ENCODE measurements at places on chromosomes 13 and 19.

GRCh38 chr13:79297128-79297527 lies 108.9 kb downstream of the RBM26 start:
- ATAC-seq, result no peak

DNA sequence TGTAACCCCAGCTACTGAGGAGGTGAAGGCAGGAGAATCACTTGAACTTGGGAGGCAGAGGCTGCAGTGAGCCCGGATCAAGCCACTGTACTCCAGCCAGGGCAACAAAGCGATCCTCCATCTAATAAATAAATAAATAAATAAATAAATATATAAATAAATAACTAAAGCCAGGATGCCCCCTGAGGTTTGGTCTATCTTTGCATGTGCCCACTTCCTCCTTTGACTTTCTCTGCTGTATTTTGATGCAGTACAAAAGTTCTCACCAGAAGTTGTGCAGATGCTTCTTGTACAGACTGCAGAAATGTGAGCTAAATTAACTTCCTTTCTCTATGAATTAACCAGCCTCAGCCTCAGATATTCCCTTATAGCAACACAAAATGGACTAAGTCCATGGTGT lies 6.5 kb upstream of the N4BP2L2 start:
- peak; percentile 70 for ATAC-seq

GRCh38 chr13:106570299-106570852 lies 2.4 kb upstream of the ARGLU1 start:
- peak; percentile 65 for ATAC-seq

GRCh38 chr13:25227690-25228089 lies 55.6 kb upstream of the AMER2 start:
- ATAC-seq, result no peak

GRCh38 chr13:99196466-99197116 lies 4.1 kb upstream of the UBAC2 start:
- no peak for ATAC-seq

DNA sequence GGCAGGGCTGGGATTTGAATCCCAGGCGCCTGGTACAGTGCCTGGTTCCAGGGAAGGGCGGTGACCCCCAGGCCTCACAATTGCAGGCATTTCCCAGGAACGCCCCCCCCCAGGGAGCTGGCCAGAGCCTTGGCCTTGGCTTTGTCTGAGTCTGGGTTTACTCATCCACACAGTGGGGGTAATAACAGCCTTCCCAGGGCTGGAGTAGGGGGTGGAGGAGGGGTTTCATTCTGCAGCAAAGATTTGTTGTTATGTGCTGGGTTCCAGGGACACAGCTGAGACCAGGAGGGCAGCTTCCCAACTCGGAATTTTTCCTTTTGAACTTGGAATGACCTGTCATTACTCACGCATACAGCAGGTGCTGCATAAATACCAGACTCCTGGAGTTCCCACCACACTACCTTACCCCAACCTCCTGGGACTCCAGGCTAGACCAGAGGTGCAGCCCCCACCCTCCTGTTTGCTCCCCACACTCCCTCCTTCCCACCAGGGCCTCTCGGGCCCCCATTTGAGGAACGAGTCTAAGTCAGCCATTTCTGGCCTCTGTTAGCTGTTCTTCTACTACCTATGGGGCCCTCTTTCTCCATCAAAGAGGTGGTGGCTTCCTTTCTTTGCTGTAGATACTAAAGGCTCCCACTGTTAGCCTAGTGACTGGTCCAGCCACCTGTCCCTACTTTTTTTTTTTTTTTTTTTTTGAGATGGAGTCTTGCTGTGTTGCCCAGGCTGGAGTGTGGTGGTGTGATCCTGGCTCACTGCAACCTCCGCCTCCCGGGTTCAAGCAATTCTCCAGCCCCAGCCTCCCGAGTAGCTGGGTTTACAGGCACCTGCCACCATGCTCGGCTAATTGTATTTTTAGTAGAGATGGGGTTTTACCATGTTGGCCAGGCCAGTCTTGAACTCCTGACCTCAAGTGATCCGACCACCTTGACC lies 1.6 kb upstream of the ADAMTS10 start:
- no peak for ATAC-seq

All from stimulated activated memory B cell treated with anti-CD40 and anti-IgM and Interleukin-4, amounts not matched to agents 10 μg/mL and 1 μg/mL and 100 μg/mL, for 72 hours (primary cell).